ENCODE measurements at places on chromosomes 2 and 18.

GRCh38 chr2:3192920-3193319 lies 184.7 kb downstream of the EIPR1 start:
- DNase-seq = no peak

GRCh38 chr18:48827291-48828193 lies 123.2 kb downstream of the SMAD7 start:
- no peak for DNase-seq

GRCh38 chr2:39411181-39411944 lies 25.7 kb downstream of the MAP4K3 start:
- no peak for DNase-seq

DNA sequence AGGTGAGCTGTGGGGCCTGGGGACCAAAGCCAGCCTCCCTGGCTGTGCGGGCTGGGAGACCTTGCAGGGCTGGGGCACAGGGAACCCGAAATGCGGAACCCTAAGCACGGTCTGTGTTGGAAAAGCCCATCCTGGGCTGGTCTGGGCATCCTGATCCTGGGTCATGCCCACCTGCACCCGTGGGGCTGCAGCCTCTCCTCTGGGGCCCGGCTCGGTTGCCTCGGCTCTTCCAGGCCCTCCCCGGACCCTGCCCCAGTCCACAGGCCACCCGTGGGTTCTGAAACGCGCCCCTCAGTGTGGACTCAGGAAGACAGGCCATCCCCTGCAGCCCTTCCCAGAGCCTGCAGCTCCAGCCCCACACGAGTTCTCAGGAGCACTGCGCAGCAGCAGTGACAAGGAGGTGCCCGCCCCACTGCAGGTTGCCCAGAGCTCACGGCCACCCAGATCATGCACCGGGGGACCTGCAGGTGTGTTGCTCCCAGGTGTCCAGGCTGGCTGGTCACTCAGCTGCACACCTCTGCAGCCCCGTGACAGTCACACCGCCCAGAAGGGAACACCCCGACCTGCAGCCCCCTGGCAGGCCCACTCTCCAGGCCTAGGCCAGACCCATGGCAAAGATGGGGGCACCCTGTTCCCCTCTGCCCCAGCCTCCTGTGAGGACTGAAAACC lies 12.2 kb upstream of the NFATC1 start:
- no peak for DNase-seq

DNA sequence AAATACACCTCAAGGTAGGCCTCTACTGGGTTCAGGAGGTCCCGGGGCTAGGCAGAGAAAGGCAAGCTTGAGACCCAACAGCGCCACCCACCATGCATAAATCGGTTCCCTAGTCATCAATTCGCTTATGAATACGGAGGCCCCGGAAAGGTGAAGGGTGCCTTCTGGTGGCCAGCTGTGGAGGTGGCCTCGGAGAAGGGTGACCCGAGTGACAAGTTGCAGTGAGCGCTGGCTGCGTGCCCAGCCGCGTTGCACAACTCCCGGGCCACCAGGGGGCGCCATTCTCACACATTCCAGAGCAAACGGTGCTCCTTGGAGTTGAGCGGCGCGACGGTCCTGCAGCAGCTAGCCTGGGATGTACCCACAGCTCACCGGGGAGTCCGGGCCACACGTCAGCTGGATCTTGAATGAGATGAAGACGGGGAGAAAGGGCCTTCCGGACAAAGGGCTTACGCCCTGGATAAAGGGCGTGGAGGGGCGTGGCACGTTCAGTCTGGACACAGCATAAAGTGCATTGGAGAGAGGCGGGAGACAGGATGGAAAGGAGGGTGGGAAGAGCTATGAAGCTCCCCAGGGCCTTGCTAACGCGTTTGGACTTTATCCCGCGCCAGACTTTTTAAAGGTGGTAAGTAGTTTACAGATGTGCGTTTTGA lies 20.4 kb downstream of the TMSB10 start:
- DNase-seq = peak; percentile 97

- DNase-seq = no peak
These were observed 42.0 kb downstream of the ZFP36L2 start for GRCh38 chr2:43184339-43184895.

DNA sequence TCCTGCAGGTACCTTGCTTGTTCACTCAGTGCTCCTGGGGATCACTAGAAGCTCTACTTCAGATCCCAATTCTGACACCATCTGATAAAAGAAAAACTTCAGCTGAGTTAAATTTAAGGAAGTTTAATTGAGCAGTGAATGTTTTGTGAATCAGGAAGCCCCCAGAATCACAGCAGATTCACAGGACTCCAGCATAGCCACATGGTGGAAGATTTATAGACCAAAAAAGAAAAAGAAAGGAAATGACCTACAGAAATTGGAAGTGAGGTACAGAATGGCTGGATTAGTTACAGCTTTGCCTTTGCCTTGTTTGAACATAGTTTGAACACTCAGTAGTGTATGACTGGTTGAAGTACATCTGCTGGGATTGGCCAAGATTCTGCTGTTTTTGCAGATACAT lies 182.7 kb upstream of the SCN7A start:
- DNase-seq = no peak

GRCh38 chr2:53077413-53077812 lies 690.2 kb upstream of the CHAC2 start:
- no peak for DNase-seq

DNA sequence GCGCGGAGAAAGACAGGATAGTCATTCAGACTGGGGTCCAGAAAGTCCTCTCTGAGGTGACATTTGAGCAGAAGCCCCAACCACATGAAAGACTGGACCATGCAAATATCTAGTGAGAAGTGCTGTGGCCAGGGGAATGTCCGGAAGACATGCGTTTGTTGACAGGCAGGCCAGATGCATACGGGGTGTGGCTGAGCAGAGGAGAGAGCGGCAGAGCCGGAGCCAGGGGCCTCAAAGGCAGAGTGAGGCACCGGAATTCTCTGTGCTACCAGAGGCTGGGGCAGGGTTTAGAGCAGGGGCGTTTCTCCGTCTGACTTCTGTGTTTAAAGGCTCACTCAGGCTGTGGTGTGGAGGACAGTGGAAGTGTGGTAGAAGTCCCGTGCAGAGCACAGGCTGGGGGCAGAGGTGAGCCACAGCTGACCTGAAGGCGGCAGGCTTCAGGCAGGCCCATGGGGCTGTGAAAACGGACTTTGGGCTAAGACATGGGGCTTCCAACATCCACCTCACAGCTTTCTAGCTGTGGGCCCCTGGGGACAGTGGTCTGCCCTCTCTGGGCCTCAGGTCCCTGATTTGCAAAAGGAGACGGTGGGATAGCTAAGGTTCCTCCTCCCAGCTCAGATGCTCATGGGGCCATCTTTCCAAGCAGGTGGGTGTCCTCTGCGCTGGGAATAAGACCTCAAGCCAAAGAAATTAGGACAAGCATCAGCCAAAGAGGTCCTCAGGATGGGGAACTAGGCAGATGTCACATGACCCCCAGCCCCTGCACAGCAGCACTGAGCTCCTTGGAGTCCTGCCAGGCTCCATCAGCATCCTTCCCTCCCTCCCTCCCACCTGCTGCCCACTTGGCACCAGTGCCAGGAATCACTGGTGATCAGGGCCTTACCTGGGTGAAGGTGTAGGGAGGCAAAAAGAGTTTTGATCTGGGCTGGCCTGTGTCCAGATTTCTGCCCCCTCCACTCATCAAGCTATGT lies 11.2 kb downstream of the RUFY4 start:
- DNase-seq = no peak

DNA sequence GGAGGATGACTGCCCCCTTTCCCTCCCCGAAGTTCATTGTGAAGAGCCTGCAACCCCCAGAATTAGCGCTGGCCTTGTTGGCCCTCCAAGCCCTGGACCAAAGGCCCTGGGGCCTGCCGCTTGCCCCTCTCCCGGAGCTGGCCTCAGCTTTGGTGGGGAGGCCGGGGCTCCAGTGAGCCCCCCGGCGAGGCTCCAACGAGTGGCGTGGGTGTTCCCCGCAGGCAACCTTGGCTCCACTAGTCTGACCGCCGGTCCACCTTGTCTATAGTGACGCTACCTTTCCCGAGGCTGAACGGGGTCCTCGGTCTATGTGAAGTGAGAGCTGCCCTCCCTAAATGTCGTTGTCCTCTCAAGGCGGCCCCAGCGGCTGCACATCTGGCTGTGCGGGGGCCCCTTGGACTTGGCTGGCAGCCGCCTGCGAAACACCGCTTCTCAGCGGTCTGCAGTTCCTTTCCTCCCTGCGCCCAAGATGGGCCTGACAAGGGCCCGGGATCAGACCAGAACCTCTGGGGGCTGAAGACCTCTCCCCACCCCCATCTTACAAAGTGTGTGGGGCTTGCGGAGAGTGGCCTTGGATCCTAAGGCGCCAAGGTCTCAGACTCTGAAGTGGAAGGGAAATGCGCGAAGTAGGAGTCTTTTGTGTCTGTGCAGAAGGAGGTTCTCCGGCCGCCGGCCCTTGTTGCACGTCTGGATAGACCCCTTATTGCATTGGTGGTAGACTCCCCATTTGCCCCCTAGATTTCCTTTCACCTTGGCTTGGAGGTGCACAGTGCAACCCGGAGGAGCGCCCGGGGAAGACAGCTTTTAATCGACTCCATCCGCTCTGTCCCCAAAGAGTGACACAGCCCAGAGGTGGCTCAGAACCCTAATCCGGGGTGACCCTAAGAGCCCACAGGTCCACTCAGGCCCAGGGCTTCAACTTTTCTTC lies 3.9 kb upstream of the HOXD10 start:
- DNase-seq = no peak

- DNase-seq = no peak
These were observed 20.2 kb upstream of the RAB10 start for GRCh38 chr2:26013668-26014067.

DNA sequence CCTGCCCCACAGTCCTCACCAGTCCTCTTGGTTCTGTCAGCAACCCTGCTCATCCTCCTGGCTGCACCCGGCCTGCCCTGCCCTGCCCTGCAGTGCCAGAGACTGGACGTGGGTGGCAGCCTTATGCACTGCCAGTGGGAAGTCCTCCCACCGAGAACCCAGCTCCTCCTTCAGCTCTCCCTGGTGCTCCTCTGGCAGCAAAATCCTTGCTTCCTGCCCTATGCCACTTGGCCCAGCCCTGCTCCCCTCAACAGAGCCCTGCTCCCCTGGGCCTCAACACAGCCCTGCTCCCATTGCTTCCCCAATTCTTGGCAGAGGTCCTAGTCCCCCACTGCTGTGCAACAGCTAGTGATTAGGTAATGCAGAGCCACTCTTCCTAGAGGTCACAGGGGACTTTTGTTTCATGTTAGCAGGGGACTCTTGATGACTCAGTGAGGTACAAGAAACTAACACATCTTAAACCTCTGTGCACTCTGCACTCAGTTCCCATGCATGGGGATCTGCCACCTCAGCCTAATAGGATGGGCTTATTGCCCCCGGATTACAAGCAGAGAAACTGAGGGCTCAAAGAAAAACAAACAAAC lies 58.0 kb upstream of the EDAR start:
- no peak for DNase-seq

DNA sequence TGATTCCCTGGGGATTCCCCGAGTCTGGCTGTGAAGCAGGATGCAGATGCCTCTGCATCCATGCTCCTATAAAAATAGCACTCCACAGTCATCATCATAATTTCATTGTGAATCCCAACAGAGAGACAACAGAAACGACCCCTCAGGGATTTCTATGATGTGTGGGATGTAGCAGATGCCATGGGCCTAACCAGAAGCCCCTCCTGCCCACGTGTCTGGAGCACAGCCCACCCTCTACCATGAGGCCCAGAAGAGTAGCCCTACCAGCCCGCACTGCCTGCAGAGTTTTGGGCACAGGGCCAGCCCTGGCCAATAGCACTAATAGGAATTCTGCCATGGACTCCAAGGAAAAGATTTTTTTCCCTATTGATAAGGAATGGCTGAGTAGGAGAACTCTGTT lies 66.6 kb downstream of the GYPC start:
- DNase-seq = no peak

GRCh38 chr2:118633371-118634018 lies 214.0 kb downstream of the EN1 start:
- DNase-seq = no peak

DNA sequence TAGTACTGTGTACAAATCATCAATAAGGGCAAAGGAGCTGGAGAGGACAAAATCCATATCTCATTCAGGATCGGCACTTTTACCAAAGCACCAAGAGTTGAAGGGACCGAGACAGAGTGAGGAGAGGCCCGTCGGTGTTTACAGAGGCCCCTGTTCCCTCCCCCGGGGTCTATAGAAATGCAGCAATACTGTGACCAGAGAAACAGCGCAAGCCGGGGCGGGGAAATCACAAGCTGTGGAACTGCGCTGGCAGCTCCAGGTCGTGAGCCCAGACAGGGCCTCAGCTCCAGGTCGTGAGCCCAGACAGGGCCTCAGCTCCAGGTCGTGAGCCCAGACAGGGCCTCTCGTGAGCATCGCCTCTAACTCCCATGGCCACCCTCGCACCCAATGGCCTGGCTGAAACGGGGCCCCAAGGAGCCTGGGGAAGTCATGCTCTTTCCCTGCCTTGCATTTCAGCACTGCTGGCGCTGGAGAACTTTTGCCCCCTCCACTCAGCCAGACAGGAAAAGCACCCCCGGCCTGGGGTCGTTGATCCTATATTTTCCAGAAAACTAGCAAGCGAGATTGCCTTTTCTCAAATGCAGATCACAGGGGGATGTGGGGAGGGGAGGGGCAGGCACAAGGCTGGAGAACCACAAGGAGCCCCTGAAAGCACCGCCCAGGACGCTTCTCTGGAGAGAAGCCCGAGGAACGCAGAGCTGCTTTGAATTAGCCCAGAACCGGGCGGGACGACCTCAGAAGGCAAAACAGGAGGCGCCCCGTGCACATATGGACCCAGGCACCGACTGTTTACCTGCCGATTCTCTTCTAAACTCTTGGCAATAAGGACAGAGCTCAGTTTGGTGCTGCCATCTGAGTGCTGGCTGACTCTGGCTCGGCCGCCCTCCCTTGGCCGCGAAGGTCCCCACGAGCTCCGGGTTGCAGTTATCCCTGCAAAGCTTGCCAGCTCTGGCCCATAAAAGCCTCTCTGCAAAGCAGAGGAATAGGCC lies 223.7 kb downstream of the ACKR3 start:
- DNase-seq = no peak

DNA sequence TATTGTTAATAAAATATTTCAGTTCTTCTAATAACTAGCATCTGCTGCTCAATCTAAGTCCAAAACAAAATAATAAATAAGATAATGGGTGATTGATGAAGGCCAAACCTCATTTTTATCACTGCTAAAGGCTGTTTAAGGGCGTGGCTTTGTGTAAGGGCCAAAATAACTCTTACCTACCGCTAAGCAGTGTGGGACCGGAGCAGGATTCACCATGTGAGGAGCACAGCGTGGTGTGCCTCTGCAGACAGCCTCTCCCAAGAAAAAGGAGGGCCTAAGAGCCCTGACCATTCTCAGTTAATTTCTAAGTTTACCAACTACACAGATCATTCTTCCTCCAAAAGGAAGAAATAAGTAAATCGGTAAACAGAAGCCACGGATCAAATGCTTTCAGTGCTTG lies 353.7 kb downstream of the ARL6IP6 start:
- DNase-seq = no peak

GRCh38 chr2:130848526-130849210 lies 12.0 kb downstream of the ARHGEF4 start:
- no peak for DNase-seq

DNA sequence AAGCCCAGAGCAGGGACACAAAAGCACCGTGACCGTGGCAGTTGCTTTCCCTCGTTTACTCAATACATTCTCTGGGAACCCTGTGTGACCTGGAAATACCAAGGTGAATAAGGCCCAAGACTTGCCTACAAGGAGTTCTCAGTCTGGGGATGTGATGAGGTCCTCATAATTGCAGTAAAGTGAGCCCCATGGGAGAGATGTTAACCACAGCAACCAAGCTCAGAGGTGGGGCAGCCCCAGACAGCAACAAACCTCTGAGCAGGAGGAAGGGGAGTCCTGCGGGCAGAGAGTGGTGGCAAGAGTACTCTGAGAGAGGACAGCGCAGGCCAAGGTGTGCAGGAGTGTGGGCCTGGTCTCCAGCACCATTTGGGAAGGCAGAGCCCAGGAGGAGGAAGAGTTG lies 91.6 kb downstream of the TTC32 start:
- no peak for DNase-seq

- no peak for DNase-seq
These were observed 32.9 kb upstream of the RNF149 start for GRCh38 chr2:101341421-101341820.

Measured in activated CD8-positive, alpha-beta memory T cell treated with anti-CD3 and anti-CD28 coated beads for 1 hour (primary cell).